NCI-H748 treated with DMSO at 0.1 percent for 48 hours (cell line): ENCODE measurements at places on chromosomes 2 and 18.

DNA sequence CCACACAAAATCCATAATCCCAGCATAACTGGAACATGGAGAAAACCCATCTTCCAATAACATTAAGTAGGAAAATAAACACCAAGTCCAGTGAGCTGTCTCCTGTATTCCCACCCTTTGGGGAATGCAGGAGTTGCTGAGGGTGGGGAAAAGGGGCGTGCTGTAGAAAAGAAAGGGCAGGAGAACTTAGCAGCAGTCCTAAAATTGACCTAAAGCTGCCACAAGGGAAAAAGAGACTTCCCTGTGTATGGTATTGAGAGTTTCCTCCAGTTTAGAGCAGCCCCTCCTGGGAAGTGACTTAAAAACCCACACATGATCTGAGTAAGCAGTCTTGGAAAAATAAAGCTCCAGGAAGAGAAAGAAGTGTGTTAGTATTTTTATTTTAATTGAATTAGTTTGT lies 428.8 kb downstream of the THSD7B start:
- DNase-seq: no peak

- peak; percentile 25 for DNase-seq
These were observed 35.2 kb downstream of the FAM178B start for GRCh38 chr2:96951125-96951654.

GRCh38 chr2:241463276-241464135 lies 44.9 kb downstream of the STK25 start:
- no peak for DNase-seq

DNA sequence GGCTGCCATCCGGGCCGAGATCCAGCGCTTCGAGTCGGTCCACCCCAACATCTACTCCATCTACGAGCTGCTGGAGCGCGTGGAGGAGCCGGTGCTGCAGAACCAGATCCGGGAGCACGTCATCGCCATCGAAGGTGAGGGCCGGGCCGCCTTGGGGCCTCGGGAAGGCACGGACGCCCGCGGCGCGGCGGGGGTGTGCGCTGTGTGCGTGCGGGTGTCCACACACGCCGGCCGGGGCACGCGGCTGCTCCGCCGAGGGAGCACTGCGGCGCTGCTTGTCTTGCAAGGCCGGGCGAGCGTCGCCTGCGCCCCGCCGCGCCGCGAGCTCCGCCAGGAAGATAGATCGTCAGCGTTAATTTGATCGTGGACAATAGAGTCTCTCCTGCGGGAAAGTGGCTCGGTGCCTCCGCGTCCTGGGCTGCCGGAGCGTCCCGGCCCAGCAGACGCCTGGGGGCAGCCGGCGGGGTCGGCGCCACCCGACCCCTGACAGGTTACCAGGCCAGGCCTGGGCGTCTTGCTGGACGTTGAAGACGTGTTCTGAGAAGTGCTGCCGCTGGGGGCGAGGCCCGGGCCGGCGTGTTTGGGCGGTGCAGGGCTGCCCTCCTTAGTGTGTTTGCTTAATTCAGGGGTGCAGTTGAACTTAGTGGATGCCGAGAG lies 1.0 kb downstream of the AGAP1 start:
- DNase-seq: no peak

GRCh38 chr2:201964631-201965206 lies 68.9 kb upstream of the FZD7 start:
- no peak for DNase-seq
